ENCODE measurements at places on chromosomes 6 and 20. TPM values are rescaled to one million over a fixed set of nuclear protein-coding genes. Genes with fewer than 3 reads are reported as not detected.

The CNKSR3 gene
- 2.7 TPM for total RNA-seq

The TAPBP gene
- total RNA-seq, result 50.7 TPM

The TFAP2C gene
- not detected for total RNA-seq

The METTL24 gene
- total RNA-seq, result 0.85 TPM

The CLDN20 gene
- not detected for total RNA-seq
